ENCODE measurements at places on chromosomes 6 and 20.

DNA sequence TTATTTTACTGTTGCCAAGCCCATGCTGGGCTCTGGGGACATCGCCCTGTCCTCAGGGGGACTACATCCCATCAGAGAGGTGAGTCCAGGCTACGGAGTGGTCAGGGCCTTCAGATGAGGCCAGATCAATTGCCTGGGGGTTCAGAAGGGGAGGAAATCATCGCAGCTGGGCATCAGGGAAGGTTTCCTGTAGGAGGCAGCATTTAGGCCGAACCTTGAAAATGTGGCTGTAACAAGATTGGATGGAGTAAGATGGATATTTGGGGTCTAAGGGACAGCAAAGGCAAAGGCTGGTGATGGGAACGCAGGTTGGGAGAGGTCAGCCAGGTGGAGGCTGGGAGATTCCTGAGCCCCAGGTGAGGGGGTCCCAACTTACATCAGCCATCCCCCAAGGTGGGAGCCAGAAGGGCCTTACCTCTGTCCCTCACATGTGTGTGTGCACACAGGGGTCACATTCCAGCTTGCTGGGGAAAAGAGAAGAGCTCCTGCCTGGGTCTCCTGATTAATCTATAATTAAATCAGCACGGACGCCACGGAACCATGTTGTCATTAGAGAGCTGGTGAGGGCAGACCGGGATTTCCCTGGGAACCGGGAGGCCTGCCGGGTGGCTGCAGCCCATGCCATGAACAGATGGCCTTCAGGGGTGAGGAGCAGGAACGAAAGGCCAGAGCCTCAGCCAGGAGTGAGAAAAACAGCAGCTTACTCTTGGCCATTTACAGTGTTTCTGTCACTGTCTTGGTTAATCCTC, 30.5 kb upstream of the DLGAP4 start:
- peak; percentile 76 for DNase-seq

DNA sequence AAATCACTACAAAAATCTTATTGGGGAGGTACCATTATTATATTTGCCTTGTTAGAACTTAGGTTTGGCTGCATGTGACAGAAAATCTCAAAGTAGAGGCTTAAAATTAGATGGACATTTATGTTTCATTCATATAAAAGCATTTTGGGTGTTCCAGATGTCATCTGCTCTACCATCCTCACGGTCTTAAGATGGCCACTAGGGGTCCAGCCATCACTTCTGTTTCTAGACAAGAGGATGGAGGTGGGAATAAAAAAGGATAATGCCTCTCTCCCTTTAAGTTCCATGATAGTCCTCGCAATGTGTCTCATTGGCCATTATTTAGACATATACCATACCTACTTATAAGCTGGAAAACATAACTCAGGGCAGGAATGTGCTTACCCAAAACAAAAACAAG, 929.5 kb downstream of the KIF16B start:
- DNase-seq: peak; percentile 45

- peak; percentile 34 for DNase-seq
Measured at GRCh38 chr6:53179961-53180651, 31.5 kb upstream of the GCM1 start.

DNA sequence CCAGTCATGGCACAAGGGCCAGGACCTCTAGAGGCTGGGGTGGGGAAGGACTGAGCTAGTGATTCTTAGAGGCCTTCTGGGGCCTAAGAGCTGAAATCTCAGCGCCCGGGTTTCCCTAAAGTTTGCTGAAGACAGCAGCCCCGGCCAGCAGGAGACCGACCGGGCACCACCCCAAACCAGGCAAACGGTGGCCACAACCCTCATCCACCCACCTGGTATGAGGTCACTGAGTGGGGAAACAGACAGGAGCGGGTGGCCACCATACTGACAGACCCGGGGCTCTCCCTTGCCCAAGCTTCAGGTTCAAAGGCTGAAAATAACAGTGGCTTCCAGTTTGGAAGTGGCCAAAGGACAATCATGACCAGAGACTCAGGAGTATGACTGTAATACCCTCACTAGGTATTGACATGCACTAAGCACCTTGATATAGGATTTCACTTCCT, 35.0 kb upstream of the ID1 start:
- no peak for DNase-seq

- DNase-seq: no peak
Measured at GRCh38 chr6:19209202-19209601, 628.0 kb upstream of the ID4 start.

GRCh38 chr6:38198219-38198618, 378.7 kb downstream of the ZFAND3 start:
- DNase-seq: no peak

- DNase-seq: no peak
Measured at GRCh38 chr6:105256619-105257018, 76.8 kb upstream of the POPDC3 start.

DNA sequence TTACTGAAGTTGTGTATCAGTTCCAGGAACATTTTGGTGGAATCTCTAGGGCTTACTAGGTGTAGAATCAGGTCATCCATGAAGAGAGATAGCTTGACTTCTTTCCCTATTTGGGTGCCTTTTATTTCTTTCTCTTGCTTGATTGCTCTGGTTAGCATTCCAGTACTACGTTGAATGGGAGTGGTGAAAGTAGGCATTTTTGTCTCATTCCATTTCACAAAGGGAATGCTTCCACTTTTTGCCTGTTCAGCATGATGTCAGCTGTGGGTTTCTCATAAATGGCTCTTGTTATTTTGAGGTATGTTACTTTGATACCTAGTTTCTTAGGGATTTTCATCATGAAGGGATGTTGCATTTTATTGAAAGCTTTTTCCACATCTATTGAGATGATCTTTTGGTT, 195.3 kb downstream of the MOXD1 start:
- no peak for DNase-seq

GRCh38 chr6:29663300-29664042, 6.6 kb downstream of the MOG start:
- DNase-seq: peak; percentile 85

GRCh38 chr20:48720256-48720985, 107.4 kb downstream of the PREX1 start:
- no peak for DNase-seq

- peak; percentile 69 for DNase-seq
Measured at GRCh38 chr6:123715006-123715863, 78.5 kb upstream of the TRDN start.

DNA sequence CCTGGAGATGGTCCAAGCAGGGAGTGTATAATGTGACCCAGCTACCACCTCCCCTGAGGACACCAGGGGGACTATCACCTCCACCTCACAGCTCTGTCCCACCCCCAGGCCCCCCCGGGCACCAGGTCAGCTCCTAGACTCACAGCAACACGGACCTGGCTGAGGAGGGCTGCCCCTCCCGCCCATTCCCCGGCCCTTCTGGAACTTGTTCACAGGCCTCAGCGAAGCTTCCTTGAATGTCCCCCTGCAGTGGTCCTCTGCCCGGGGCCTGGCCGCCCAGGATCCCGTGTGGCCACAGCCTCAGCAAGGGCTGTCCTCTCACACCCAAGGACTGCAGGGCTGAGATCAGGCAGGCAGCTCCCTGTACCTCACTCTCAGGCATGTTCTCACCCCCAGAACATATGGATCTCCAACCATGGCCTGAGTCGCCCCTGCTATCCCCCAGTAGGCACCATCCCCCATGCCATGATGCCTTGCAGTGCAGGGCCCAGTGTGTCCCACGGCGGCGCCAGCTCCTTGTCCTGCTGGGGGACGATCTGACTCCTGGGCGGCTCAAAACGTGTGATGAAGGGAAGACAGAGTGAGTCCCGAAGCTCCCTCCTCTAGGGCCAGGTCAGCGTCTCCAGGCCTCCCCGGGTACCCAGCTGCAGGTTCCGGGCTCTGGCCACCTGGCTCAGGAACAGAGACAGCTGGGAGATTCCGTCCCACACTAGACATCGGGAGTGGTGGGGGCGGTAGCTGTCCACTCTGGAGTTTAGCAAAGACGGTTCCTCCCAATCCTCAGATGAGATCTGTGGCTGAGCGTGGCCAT, 158.4 kb downstream of the TAF4 start:
- DNase-seq: no peak

All from NCI-H82 (cell line).